CD4-positive, alpha-beta T cell treated with Interleukin-4 for 1 hour (primary cell): ENCODE measurements at places on chromosomes 1 and 21.

DNA sequence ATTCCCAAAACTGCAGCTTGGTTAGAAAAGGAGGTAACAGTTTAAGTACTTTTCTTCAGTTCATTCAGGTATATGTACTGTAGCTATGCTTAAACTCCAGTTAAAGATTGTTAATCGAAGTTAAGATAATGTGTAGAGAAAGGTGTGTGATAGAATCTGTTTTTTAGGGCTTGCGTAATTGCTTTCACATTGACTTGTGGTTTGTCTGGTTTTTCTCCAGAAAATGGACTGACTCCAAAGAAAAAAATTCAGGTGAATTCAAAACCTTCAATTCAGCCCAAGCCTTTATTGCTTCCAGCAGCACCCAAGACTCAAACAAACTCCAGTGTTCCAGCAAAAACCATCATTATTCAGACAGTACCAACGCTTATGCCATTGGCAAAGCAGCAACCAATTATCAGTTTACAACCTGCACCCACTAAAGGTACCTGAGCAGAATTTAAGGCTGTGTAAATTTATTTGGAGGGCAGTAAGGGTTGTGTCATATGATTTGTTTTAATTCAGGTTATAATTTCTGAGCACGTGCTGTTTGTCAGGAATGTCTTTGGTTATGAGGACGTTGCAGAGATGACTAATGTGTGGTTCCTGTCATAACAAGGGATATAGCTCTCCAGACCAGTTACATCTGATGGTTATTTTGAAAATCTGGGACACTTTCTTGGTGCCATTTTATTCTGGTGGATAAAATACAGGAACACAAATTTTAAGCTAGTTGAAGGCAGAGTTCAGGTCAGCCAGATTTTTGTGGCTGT lies 26.0 kb downstream of the ATF6 start:
- no peak for DNase-seq

- no peak for DNase-seq
Measured at GRCh38 chr1:226629896-226630550, 81.5 kb downstream of the STUM start.

- no peak for DNase-seq
Measured at GRCh38 chr1:51294566-51295184, 35.7 kb downstream of the TTC39A start.

DNA sequence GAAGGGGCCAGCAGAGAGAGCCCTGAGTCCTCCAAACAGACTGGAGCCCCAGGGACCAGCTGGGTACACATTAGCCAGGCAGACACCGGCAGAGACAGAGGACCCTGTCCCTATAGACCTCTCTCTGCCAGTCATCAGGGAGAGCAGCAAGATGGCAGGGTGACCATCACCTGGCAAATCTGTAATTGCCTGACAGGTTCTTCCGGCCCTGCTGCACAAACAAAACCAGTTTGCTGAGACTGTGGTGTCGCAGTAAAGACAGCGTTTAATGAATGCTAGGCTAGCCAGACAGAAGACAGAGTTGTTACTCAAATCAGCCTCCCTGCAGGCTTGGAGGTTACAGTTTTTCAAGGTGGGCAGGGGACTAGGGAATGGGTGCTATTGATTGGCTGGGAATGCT lies 618.9 kb downstream of the NPHP4 start:
- DNase-seq = no peak

- no peak for DNase-seq
Measured at GRCh38 chr1:19309123-19309813, 2.7 kb downstream of the AKR7A2 start.

GRCh38 chr1:47325528-47325927 lies 8.1 kb upstream of the CMPK1 start:
- no peak for DNase-seq

- DNase-seq = no peak
Measured at GRCh38 chr1:200367841-200368534, 41.8 kb downstream of the ZNF281 start.

- DNase-seq = no peak
Measured at GRCh38 chr1:36031441-36031840, 52.5 kb upstream of the TEKT2 start.

GRCh38 chr1:230109066-230109465 lies 42.0 kb downstream of the GALNT2 start:
- DNase-seq = no peak

DNA sequence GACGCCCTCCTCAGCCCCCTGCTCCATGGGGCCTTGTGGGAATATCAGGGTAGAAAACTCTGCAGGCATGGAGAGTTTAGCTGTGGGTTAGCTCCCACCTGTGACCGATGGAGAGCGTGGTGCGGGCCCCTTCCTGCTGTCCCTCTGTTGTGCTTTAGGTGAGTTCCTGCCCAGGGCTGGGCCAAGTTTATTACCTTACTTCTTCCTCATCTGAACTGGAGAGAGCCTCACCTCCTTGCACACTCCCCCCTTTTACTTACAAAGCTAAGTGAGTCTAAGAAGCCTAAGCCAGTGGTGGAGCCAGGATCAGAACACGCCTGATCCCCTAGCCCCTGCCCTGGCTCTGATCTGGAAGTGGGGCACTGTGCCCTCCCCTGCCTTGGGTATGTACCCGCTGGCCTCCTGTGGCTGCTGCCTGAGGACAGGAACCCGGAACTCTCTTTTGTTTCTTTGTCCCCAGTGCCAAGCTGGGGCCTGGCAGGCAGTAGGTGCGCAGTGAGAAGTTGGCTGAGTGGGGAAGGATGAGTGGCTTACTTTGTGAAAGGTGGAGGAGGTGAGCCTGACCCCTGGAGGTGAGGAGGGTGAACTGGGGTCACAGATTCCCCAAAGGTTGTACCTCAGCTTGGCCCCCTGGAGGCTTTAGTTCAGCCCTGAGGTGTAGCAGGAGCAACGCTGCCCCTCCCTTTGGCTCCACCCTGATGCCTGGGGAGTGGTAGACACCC lies 32.9 kb downstream of the ARHGEF10L start:
- DNase-seq = no peak

GRCh38 chr1:165143437-165144065 lies 213.0 kb downstream of the LMX1A start:
- no peak for DNase-seq

DNA sequence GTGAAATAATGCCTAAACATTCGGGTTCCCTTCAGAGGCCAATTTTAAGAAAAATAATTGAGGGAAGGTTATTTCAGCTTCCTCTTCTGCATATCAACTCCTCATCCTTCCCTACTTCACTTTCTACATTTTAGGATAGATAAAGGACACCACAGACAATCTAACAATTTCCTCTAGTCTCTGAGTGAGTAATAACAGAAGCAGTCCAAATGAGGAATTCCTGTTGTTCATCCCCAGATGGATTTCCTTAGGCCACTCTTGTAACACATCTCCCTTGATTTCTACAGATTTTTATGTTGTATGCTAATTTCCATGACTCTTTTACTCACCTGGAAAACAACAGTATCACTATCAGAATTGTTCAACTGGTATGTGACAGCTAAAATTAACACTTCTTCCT lies 87.7 kb upstream of the LYPLAL1 start:
- DNase-seq = no peak

GRCh38 chr1:171828794-171829193 lies 12.5 kb upstream of the DNM3 start:
- no peak for DNase-seq

GRCh38 chr1:210250665-210250997 lies 18.0 kb downstream of the SERTAD4 start:
- DNase-seq = no peak
